ENCODE measurements at places on chromosomes 4 and X. TPM values are rescaled to one million over a fixed set of nuclear protein-coding genes. Genes with fewer than 3 reads are reported as not detected.

- DNase-seq: no peak
Measured at GRCh38 chr4:86755388-86755787, 93.8 kb downstream of the SLC10A6 start.

DNA sequence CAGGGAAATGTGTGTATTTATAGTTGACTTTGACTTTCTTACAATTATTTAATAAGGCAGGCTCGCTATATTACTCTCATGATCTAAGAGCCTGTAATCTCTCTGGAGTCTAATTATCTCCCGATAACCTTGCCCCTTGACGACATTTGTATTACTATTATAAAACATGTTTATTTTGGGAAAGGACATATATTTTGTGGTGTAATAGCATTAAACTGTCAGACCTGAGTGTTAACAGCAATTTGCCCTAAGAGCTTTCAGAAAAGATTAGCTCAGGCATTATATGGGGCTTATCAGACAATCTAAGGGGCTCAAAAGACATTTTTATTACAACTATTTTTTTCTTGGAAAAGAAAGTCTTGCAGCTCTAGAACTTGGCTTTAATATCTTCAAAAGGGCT lies 427.9 kb upstream of the SLIT2 start:
- DNase-seq: no peak

- DNase-seq: no peak
Measured at GRCh38 chr4:137363496-137363895, 168.8 kb downstream of the PCDH18 start.

- DNase-seq: no peak
Measured at GRCh38 chr4:85611661-85612060, 136.7 kb downstream of the ARHGAP24 start.

GRCh38 chr4:46684041-46684440 lies 225.0 kb downstream of the COX7B2 start:
- DNase-seq: no peak

DNA sequence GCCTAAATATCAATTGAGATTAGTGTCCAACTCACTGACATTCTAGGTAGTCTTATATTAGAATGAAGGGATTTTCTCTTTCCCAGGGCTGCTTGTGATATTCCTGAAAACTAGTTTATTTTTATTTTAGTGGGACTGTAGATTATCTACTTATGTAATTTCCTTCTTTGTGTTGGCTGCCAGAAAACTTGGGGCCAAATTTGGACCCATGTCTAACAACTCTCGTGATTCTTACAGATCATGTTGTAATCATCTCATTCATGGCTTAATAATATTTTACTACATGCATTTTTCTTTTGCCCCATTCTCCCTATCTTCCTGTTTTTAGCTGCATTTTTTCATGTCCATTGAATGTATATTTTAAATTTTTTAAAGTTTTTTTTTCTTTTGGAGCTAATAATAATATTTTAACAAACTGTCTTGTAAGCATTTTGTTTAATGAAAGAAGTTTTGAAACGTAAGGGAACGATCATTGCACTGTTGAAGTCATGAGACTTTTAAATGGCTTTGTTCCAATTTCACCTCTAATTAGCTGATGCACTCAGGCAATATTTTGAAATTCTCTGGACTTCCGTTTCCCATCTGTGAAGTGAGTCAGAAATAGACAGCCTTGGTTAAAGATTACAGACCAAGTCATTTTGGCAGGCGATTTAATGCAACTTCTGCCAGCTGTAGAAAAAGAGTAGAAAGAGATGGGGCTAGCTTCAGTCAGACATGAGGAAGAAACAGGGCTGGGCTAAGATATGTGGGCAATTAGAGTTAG lies 14.3 kb upstream of the TDO2 start:
- no peak for DNase-seq

DNA sequence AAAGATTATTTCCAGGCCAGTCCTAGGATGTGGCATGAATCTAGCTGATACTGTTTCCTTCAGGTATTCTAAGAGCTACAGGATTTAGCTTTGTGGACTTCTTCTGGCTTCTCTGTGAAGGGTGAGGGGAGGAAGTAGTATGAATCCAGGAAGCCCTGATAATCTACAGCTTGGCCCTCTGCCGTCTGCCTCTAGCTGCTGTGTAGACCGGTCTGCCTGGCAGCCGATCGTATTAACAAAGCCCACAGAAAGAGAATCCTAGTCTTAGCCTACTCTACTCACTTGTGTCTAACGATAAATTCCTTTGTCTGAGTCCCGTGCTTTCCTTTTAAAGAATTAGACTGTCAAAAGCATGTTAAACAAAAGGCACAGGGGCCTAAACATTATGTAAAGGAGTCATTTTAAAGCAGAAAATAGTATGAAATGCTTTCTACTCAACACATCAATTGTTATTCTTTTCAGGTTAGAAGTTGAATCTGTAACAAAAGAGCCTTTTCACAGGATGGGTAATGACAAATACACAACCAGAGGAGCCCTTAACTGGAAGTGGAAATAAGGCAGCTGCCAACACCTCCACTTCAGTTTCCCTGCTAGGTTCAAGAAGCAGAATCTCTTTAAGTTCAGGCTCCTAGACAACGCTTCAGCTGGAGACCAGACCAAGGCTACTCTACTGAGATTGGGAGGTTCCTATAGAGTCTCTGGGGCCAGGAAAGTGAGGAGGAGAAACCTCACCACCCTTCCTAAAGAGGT lies 48.9 kb upstream of the UCP1 start:
- no peak for DNase-seq

The DACH2 gene
- total RNA-seq: not detected

GRCh38 chr4:11614426-11614825 lies 185.7 kb upstream of the HS3ST1 start:
- no peak for DNase-seq

The TXK gene
- 6.4 TPM for total RNA-seq

GRCh38 chr4:121397434-121397833 lies 16.6 kb upstream of the QRFPR start:
- DNase-seq: no peak

DNA sequence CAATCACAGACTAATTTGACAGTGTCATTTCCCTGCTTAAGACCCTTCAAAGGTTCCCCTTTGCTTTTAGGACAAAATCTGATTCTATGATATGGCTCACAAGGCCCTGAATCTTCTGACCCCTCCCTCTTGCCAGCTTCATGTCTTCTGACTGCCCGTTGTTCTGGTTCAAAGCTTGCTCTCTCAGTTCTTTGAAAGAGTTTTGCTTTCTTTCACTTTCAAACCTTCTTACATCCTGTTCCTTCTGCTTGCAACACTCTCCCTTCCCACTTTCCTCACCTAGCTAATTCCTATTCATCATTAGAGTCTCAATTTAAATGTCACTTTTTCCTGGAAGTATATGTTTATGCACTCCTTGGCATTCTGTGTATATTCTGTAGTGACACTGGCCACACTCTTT lies 299.2 kb downstream of the IDS start:
- DNase-seq: no peak

The GPR34 gene
- 1.5 TPM for total RNA-seq

DNA sequence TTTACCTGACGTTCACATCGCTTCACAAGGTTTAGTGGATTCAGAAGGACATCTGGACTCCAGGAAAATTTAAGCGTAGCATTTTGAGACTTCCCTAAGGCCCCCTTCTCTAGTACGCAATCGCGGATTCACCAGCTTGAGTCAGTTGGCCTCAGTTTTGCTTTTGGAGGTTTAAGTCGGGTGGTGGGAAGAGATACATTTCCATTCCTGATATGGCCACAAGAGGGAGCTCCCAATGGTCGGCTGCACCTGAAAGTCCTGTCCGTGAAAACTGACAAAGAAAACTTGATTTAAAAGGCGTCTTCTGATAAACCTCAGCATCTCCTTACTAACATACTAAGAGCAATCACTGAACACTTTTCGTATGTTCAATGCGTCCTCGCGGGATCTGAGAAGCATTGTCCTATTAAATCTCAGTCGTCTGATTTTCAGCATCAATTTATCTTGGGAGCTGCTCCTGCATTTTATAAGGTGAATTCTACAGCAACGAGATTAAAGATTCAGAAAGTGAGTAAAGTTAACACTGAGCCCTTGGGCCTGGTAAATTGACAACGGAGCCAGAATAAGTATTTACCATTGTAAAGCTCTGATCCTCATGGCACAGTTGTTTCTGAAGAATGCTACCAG lies 50.6 kb downstream of the LGI2 start:
- peak; percentile 5 for DNase-seq

DNA sequence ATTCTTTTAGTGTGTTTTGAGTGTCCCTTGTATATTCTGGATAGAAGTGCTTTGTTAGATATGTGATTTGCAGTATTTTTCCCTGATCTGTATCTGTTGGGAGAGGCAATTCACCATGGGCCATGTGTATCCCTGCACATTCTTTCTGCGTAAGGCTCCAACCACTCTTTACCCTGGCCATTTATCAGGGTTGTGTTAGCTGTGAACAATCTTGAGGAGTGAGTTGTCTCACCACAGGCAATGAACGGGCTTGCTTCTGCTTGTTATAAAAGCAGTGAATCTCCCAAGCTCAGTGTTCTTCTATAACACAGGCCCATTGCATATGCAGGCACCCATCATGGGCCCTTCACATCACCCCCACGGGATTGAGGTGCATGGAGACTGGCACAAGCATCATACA lies 18.9 kb upstream of the SMIM10 start:
- no peak for DNase-seq

The CT45A5 gene
- not detected for total RNA-seq

DNA sequence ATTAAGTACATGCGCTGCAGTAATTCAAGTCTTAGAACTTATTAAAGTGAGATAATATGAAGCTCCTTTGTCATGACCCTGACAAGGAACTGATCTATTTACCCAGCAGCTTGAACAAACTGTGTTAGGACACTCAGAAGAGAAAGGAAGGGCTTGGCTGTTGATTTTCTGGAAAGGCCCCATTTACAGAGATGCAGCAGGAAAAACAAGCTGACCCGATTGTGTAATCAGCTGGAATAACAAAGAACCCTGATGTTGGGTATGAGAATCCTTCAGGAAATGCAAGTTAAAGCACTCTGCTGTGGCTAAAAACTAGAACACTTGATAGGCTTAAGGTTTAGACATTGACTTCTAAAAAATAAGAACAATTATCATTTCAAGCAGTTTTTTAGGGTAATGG lies 64.8 kb downstream of the TBC1D9 start:
- no peak for DNase-seq

GRCh38 chr4:130808492-130808891 lies 1712.5 kb downstream of the C4orf33 start:
- no peak for DNase-seq

DNA sequence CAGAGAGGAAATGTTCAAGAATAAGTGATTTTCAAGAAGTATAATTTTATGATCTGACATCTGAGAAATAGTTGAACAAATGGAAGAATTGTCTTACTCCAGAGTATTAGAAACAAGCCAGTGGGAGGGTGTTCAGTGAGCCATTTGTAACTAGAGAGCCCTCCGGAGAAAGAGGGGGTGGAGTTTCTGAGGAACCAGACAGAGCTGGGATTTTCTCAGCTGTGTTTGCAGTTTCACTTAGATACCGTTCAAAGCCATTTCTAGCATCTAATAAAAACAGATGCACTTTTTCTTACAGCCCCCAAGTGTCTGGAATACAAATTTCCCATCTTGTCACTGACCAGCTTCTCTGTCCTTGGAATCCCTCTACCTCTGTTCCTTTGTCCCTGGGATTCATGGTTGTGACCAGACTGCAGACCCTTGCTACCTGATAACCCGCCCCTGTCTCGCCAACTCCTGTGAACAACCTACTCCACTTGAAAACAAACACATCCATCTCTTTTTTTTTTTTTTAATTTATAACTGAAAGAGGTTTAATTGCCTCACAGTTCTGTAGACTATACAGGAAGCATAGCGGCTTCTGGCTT lies 132.8 kb upstream of the KLF3 start:
- DNase-seq: no peak

DNA sequence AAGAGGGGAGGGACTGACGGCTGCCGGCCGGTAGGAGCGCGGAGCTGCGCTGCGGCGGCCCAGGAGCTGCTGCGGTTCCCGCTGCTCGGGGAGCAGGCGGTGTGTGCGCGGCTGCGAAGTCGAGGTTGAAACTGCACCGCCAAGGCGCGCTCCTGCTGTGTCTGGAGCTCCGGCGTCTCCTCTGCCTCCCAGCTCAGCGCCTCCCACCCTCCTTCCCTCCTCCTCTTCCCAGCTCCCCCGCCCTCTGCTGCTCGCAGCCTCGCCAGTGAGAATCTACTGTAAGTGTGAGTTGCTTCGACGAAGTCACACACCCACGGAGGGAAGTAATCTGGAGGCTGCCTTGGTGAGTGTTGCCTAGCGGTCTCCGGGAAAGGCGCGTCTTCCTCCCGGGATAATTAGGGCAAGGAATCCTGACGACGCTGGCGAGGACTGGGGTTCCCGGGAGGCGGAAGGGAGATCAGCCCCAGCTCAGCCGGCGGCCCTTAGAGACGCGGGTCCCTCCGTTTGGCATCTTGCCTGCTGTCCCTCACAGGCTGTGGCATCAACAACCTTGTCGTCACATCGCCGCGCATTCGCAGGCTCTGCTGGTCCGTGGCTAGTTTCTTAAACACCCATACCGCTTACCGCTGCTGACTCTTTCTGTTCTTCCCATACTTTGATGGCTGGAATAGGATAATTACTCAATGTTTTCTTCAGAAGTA lies at the start of gene EPHA5:
EPHA5 (minus strand) TSS at position 159 of the 701 bp plus-strand sequence. CDS start 747 bp downstream, outside the sequence.
- DNase-seq: no peak

DNA sequence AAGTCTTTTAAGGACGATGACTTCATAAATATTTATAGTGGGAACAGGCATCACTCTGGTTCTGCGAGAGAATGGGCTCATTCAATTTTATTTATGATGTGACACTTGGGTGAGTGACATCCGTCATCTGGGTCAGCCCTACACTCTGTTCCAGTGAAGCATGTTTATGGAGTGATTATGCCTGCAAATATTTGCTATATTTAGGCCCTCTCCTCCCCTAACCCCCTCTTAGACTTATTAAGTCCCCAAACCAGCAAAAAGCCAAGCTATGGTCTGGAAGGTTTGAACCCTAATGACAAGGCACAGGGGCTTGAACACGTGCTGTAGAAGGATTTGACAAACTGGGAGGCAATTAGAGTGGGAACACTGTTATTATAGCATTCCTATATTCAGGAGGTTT lies 55.9 kb downstream of the C4orf51 start:
- no peak for DNase-seq

GRCh38 chr4:1945124-1945895 lies 63.5 kb downstream of the NELFA start:
- no peak for DNase-seq

- DNase-seq: no peak
Measured at GRCh38 chr4:26088433-26088928, 174.5 kb downstream of the SMIM20 start.

The SUPT20HL2 gene
- not detected for total RNA-seq
